Astrocyte of the spinal cord (primary cell): ENCODE measurements at places on chromosomes 2 and 18.

GRCh38 chr18:22088996-22089640 is 80.3 kb upstream of the GATA6 start:
- no peak for DNase-seq

- no peak for DNase-seq
Measured at GRCh38 chr2:236859908-236860307, 225.8 kb upstream of the COPS8 start.

GRCh38 chr18:73891572-73892421 is 255.8 kb downstream of the FBXO15 start:
- no peak for DNase-seq

GRCh38 chr2:199975273-199975895 is 20.0 kb downstream of the MAIP1 start:
- peak; percentile 36 for DNase-seq

- no peak for DNase-seq
Measured at GRCh38 chr18:24114924-24115549, 23.8 kb upstream of the CABYR start.

GRCh38 chr2:206084870-206085741 is 868 bp downstream of the INO80D start:
- DNase-seq, result peak; percentile 21

- DNase-seq, result no peak
Measured at GRCh38 chr2:148664229-148664628, 19.7 kb downstream of the EPC2 start.

- DNase-seq, result peak; percentile 76
Measured at GRCh38 chr18:475202-476031, 25.1 kb downstream of the COLEC12 start.

- DNase-seq, result no peak
Measured at GRCh38 chr18:75051757-75052156, 157.2 kb downstream of the PTGR3 start.
